MM.1S (cell line): ENCODE measurements at places on chromosomes 13 and 19.
A peak's percentile ranks its signal among the peaks of the same experiment; 100 is the strongest.

- no peak overlapping the region for H3K27ac ChIP-seq
- no peaks in the 10 kb centered on the region for H3K36me3 ChIP-seq
- H3K4me3 ChIP-seq = no peak overlapping the region
- H3K27me3 ChIP-seq = no peaks in the 10 kb centered on the region
- H3K4me1 ChIP-seq = no peaks in the 10 kb centered on the region
Measured at GRCh38 chr13:111429064-111429558, 108.7 kb downstream of the TEX29 start.

- DNase-seq = peak; percentile 44
- no peak overlapping the region for H3K27ac ChIP-seq
- H3K27me3 ChIP-seq = peaks cover 68% of the 10 kb centered on the region
- H3K36me3 ChIP-seq = no peaks in the 10 kb centered on the region
- H3K4me3 ChIP-seq = no peak overlapping the region
Measured at GRCh38 chr19:35828692-35829301, 16.2 kb upstream of the PRODH2 start.

DNA sequence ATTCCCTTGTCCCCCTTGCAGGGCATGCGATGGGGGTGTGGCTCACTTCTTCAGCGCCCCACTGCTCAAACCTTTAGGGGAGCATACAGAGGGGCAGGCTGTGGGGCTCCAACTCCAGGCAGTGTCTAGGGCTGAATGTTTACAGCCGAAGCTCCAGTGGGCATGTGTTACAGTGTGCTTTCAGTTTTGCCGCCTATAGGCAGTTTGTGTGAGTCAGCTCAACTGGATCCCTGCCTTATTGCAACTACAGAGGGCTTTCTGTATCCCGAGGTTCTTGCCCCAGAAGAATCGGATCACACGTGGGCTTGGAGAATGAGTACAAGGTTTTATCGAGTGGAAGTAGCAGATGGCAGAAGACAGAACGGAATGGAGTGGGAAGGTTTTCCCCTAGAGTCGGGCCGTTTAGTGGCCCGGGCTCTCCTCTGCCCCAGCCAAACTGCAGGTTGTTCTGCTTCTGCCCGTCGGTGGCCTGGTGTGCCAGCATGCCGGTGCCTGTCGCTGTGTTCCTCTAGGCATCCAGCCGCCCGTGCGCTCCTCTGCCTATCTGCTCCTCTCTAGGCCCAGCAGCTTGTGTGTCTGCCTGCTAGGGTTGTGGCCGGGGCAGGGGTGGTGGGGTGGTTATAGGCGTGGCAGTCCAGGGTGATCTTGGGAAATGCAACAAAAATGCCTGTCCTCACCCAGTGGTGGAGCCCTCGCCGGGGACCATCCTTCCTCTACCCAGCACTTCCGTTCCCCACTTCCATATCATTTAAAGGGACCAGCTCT, 435.9 kb upstream of the SGCG start:
- DNase-seq = peak; percentile 35
- no peaks in the 10 kb centered on the region for H3K4me1 ChIP-seq
- no peaks in the 10 kb centered on the region for H3K36me3 ChIP-seq

GRCh38 chr13:114249077-114249476, 14.4 kb downstream of the CDC16 start:
- H3K36me3 ChIP-seq = peaks cover 36% of the 10 kb centered on the region; the same call in 1 of the 2 replicates
- H3K4me3 ChIP-seq = no peak overlapping the region
- H3K27ac ChIP-seq = no peak overlapping the region
- H3K27me3 ChIP-seq = no peaks in the 10 kb centered on the region
- H3K4me1 ChIP-seq = no peaks in the 10 kb centered on the region

DNA sequence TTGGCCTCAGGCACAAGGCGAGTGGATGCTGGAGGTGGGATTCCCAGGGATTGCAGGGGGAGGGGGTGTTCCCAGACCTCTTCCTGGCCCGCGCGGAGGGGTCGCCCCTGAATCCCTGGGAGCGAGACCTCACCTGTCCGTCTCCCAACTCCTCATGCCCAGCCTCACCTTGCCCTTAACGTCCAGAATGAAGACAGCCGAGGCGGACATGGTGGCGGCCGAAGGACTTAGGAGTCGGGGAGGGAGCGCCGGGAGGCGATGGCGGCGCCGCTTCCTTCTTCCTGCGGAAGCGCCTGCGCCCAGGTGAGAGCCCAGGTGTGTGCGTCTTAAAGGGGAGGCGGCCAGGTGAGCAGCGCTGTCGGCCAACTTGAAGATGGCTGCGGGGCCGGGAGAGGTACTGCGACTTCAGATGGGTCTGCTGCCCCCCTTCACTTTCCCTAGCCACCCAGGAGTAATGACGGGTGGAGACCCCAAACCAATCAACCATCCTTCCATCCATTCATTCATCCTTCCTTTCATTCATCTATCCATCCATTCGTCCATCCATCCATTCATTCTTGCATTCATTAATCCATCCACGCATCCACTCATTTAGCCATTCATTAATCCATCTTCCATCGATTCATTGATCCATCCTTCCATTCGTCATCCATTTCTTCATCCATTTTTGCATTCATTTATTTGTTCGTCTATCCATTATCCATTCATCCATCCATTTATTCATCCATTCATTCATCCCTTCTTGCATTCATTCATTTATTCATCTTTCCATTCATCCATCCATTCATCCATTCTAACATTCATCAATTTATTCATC, at the start of gene AP1M2:
TSS of gene AP1M2 (minus strand) at position 291 of the 817 bp plus-strand sequence. CDS start at position 210, 81 bp downstream.
- no peaks in the 10 kb centered on the region for H3K36me3 ChIP-seq
- H3K4me1 ChIP-seq = no peaks in the 10 kb centered on the region
- no peaks in the 10 kb centered on the region for H3K27me3 ChIP-seq
- no peak within 1 kb of the TSS for H3K4me3 ChIP-seq
- no peak for DNase-seq

DNA sequence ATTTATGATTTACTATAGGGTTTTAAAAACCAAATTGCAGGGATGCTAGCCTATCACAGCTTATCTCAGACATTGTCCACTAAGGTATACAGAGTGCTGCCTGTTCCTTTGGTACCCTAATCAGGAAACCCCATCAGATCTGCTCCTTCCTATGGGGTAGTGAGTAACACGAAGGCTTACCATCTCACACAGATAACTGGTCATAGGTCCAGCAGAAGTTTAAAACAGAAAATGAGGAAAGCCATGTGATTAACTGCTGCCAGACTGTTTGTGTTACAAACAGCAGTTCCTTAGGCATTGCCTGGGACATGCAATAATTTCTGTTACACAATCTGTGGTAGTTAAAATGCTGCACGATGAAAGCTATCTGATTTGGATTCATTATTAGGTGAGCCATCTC, 53.5 kb upstream of the ALOX5AP start:
- H3K4me3 ChIP-seq = no peak overlapping the region
- H3K36me3 ChIP-seq = no peaks in the 10 kb centered on the region
- H3K27me3 ChIP-seq = no peaks in the 10 kb centered on the region
- no peak overlapping the region for H3K27ac ChIP-seq
- DNase-seq = no peak

DNA sequence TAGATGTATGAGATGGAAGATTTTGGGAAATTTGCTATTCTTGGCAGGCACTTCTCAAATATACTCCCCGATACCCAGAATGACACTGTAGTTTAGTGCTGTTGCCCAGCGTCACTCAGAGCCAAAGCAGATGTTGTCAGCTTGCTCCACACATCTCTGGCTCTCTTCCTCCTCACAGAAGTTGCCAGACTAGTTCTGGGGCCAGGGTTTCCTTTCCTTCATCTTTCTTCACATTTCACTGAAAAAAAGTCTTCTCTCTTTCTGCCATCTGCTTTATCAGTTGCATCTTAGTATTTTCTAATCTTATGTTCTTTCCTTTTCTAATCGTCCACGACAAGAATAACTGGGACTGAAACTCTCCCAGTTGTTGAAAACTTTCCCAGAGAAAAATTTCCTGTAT, 251.4 kb downstream of the RGCC start:
- H3K27ac ChIP-seq = no peak overlapping the region
- H3K4me1 ChIP-seq = no peaks in the 10 kb centered on the region
- H3K36me3 ChIP-seq = no peaks in the 10 kb centered on the region
- no peak for DNase-seq

DNA sequence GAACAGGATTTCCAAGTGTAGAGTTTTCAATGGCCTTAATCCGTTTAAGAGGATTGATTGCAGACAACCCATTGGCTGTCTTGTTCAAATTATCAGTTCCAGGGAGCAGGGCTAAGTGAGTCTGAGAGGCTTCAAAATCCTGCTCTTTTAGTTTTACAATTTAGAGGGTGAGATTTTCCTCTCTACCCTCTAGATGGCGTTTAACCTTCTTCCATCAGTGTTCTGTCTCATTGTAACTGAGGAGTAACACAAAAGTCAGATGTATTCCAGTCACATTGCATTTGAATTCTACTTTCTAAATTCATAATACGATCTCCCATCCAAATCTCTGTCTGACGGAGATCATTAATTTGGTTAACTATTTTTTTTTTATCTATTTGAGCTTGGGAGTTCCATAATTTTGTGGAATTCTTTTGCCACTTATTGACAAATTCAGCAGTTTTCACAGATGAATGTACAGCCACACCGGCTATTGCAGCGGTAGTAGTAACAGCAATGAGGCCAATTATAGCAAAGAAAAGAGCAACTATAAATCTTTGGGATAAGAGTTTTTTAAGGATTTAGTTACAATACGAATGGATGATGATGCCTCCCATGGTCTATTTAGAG, 7.8 kb upstream of the C19orf84 start:
- H3K36me3 ChIP-seq = no peaks in the 10 kb centered on the region
- no peaks in the 10 kb centered on the region for H3K27me3 ChIP-seq
- no peak overlapping the region for H3K4me3 ChIP-seq
- H3K27ac ChIP-seq = no peak overlapping the region

DNA sequence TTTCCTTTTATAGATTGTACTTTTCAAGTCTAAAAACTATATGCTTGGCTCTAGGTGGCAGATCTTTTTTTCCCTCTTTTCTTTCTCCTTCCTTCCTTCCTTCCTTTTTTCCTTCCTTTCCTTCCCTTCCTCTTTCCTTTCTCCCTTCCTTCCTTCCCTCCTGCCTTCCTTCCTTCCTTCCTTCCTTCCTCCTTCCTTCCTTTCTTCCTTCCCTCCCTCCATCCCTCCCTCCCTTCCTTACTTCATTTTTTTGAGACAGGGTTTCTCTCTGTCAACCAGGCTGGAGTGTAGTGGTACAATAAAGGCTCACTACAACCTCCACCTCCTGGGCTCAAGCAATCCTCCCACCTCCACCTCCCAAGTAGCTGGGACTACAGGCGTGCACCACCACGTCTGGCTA, 48.1 kb downstream of the F2RL3 start:
- peaks cover 48% of the 10 kb centered on the region; the same call in 1 of the 2 replicates for H3K27me3 ChIP-seq
- DNase-seq = no peak
- no peaks in the 10 kb centered on the region for H3K36me3 ChIP-seq

DNA sequence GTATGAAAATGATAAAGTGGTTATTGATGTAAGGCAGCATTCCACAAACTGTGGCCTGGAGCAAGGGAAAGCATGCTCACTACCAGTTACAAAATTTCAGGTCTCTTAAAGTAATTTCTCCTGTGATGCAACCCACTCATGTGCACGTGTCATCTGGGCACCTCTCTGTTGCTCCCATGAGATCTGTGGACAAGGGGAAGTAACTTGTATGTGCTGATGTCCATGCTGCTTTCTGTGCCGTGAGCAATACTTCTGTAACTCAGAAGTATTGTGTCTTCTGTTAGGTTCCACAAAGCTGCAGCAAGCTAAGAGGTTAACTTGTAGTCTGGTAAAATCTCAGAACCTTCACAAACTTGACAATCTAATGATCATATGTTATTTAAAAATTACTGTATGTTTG, 930.0 kb upstream of the SLITRK6 start:
- DNase-seq = no peak
- H3K4me1 ChIP-seq = no peaks in the 10 kb centered on the region
- no peaks in the 10 kb centered on the region for H3K27me3 ChIP-seq
- no peak overlapping the region for H3K27ac ChIP-seq
- no peaks in the 10 kb centered on the region for H3K36me3 ChIP-seq
- no peak overlapping the region for H3K4me3 ChIP-seq

DNA sequence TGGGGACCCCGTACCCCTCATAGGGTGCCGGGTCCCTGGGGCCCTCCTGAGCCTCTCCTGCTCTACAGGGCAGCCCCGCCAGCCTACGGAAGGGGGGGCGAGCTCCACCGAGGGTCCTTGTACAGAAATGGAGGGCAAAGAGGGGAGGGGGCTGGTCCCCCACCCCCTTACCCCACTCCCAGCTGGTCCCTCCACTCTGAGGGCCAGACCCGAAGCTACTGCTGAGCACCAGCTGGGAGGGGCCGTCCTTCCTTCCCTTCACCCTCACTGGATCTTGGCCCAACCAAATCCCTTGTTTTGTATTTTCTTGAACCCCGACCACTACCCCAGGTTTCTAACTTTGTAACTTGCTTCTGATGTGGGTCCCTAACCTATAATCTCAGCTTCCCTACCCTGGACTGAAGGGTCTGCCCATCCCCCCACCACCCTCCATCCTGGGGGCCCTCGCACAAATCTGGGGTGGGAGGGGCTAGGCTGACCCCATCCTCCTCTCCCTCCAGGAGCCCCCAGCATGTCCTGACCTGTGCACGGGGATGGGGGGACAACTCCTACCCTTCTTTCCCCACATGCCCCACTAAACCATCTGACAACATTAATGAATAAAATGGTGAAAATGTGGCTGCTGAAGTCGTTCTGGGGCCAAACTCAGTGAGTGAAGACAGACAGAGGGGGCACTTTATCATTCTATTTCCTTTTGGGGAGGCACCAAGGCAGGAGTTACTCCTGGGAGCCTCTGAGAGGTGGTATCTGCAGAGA, 13.0 kb downstream of the ARHGAP33 start:
- no peak for DNase-seq
- H3K36me3 ChIP-seq = no peaks in the 10 kb centered on the region
- no peaks in the 10 kb centered on the region for H3K4me1 ChIP-seq
- no peak overlapping the region for H3K4me3 ChIP-seq
- no peak overlapping the region for H3K27ac ChIP-seq
- peaks cover 15% of the 10 kb centered on the region for H3K27me3 ChIP-seq

DNA sequence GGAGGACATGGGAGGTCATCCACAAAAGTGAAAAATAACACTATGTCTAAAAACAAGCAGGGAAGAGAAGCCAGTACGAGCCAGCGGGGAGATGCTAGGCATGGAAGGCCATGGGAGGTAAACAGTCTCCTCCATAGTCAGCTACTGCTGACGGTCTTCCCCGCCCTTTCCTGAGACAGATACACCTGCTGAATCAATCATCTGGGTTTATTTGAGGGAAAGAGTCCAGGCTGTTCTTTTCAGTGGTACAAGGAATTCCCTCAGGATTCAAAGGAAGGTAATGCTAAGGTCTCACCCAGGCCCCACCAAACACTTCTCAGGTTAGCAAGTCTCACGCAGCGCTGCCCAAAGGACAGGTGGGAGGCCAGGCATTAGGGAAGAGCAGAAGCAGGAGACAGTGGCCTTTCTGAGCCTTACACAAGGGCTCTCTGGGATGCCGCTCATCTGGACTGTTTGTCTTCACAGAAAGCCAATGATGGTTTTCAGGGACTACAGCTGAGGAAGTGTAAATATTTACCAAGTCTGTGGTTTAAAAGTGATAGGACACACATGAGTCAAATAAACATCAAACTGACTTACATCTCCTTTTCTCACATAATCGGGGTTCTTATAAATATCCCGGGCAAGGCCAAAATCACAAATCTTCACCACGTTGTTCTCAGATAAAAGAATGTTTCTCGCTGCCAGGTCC, 173.9 kb downstream of the FLT1 start:
- no peak overlapping the region for H3K27ac ChIP-seq
- no peaks in the 10 kb centered on the region for H3K36me3 ChIP-seq
- H3K4me1 ChIP-seq = no peaks in the 10 kb centered on the region
- H3K27me3 ChIP-seq = no peaks in the 10 kb centered on the region
- no peak for DNase-seq
